ENCODE measurements at places on chromosomes 4 and X.

DNA sequence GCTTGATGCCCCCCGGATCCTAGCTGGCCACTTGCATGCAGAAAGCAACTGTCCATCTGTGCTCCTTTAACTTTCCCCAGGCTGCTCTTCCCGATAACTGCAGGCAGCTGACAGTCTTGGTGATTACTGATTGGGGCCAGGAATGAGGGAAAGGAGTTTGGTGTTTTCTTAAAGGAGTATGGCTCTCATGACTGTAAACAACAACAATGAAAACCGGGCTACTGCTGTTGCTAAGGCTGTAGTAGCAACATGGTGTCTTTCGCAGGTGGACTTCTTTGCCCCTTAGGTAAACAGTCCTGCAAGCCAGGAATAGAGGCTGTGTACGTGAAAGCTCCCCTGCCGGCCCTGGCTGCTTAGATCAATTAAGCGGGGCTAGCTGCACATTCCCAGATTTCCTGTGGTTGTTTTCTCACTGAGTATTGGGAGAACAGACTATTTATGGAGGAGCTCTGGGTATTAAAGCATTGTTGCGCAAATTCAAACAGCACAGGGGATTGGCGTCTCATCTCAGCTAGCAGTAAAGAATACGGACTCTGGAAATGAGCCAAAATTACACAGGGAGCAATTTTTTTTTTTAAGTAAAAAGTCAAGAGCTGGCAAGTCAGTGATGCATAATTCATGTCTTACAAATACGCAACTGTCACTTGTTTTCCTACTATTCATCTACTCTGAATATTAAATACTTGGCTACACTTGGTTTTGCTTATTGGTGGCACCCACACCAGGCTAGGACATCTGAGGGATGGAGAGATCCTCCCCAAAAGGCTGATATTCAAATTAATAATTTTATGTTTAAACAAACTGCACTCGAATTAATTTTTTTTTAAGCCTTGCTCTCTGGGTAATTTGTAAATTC, 61.6 kb upstream of the NAP1L5 start:
- DNase-seq = no peak

- no peak for DNase-seq
Observed at GRCh38 chr4:99635601-99636000, 22.0 kb downstream of the C4orf54 start.

DNA sequence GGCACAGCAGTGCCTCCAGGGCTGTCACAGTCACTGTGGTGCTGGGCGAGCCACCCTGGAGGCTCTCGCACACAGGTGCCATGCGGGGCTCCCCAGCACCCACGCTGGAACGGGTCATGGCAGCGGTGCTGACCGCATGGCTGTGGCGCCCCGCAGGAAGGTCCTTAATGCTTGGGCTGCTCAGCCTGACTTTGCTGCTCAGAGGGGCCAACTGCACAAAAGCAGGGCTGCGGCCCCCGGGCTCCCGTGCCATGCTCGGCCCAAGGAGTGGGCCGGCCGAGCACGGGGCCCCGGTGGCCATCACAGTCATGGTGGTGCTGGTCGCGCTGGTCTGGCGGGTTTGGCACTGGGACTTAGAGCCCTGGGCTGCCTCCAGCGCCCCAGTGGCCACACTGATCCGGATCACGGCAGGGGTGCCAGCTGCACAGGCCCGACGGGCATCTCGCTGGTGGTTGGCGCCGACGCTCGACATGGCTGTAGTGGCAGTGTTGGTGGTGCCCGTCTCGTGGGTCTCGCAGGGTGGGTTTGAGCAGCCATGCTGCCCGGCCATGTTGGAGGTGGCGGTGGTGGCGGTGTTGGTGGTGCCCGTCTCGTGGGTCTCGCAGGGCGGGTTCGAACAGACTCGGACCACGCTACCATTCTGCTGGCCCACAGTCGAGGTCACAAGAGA, 10.2 kb upstream of the RENBP start:
- no peak for DNase-seq

DNA sequence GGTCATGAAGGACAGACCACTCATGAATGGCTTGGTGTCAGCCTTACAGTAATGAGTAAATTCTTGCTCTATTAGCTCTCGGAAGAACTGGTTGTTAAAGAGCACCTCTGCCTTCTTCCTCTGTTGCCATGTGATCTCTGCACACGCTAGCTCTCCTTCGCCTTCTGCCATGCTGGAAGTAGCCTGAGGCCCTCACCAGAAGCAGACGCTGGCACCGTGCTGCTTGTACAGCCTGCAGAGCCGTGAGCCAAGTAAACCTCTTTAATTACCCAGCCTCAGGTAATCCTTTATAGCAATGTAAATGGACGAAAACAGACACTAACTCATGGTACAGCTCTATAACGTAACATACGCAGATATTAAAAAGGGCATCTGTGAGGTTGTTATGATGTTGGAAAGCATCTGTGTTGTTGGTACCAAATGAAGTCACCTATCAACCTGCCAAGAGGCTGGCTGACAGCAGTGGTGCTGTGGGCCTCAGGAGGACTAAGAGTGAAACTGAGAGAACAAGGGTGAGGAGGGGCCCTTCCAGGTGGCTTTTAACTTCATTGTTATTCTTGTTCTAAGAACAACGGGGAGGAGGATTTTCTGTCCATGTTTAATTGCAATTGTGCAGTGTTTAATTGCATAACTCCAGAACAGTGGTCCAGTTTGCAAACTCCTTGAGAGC, 69.2 kb downstream of the CRMP1 start:
- no peak for DNase-seq
